Fibroblast of skin of scalp (primary cell): ENCODE measurements at places on chromosomes 11 and 22.

- DNase-seq = no peak
These were observed 41.1 kb downstream of the GRAMD4 start for GRCh38 chr22:46661221-46661851.

- DNase-seq = no peak
These were observed 12.2 kb downstream of the SLC35C1 start for GRCh38 chr11:45817191-45817590.

DNA sequence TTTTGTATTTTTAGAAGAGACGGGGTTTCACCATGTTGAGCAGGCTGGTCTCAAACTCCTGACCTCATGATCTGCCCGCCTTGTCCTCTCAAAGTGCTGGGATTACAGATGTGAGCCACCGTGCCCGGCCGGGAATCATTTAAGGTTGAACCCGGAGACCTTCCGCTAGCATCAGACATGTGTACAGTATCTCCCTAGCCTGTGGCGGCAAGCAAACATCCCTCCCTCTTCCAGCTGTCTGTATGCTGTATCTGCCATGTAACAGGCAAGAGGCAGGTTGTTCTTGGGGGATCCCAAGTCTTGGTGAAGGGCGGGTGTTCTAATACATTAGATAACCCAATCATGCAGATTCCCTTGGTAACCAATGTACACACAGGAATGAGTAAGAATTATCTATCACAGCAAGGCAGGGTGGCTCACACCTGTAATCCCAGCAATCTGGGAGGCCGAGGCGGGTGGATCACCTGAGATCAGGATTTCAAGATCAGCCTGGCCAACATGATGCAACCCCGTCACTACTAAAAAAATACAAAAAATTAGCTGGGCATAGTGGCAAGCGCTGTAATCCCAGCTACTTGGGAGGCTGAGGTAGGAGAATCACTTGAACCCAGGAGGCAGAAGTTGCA lies 58.1 kb upstream of the RBFOX2 start:
- no peak for DNase-seq

DNA sequence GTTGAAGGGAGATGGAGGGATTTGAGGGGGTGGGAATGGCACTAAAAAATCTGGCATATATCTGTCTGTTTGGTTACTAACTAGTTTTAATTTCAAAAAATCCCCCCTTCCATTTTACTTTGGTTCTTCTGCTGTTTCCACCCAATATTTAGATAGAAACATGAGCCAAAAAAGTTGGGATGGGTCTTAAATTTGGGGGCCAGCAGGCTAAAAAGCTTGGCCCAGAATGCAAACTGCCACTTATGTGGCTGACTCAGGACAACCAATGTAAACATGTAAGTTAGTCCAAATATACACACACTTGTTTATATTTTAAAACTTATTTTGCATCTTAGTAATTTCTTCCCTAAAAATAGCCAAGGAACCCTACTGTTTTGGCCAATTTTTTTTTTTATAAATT lies 35.7 kb downstream of the LGR4 start:
- DNase-seq = no peak

DNA sequence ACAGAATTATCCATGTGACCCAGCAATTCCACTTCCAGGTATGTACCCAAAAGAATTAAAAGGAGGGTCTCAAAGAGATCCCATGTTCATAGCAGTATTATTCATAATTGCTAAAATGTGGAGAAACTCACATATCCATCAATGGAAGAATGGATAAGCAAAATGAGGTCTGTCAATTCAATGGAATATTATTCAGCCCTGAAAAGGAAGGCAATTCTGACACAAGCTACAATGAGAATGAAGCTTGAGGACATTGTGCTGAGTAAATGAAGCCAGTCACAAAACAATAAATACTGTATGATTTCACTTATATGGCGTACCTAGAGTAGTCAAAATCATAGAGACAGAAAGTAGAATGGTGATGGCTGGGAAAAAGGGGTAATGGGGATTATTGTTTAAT lies 19.4 kb upstream of the EMID1 start:
- DNase-seq = no peak

GRCh38 chr22:23789121-23789520 lies 2.4 kb downstream of the SMARCB1 start:
- DNase-seq = no peak

DNA sequence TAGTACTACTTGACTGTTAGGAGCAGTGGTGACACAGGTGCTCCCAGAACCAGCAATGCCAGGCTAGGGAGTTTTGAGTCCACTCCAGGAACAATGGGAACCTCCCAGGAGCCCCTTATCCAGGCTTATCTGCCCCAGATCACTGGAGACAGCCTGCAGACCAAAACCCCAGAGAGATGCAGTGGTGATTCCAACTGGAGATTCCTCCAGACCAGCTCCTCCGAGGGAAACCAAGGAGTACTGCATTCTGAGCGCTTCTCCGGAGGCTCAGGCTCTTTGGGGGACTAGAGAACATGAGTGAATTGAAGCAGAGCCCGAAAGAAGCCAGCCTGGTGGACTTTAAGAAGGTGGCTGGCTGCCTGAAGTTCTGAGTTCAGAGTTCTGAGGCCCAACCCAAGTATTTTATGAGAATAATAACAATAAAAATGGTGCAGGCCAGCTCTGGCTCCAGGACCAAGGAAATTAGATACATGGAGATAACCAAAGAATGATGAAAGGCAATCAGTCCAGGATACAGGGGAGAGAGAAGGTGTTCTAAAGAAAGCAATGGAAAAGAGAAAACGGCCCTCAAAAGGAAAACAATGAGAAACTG lies 1.3 kb upstream of the TMEM25 start:
- no peak for DNase-seq

DNA sequence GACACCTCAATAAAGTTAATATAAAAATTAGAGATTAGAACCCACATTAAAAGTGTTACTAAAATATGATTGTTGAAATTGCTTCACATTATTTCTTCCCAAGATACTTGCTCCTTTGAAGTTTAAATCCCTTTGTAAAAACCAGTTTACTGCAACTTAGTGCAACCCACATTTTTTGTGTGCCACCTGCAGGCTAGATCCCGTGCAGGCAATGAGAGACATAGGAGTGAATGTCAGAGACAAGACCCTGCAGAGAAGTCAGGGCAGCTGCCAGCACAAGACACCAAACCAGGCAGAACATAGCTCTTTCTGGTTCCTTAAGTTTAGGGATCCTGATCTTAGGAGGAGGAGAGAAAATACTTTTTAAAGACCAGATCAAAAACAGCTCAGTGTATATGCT lies 142.8 kb upstream of the MTNR1B start:
- no peak for DNase-seq

- DNase-seq = peak; percentile 84
These were observed 2.5 kb upstream of the SEPTIN3 start for GRCh38 chr22:41966607-41967240.

DNA sequence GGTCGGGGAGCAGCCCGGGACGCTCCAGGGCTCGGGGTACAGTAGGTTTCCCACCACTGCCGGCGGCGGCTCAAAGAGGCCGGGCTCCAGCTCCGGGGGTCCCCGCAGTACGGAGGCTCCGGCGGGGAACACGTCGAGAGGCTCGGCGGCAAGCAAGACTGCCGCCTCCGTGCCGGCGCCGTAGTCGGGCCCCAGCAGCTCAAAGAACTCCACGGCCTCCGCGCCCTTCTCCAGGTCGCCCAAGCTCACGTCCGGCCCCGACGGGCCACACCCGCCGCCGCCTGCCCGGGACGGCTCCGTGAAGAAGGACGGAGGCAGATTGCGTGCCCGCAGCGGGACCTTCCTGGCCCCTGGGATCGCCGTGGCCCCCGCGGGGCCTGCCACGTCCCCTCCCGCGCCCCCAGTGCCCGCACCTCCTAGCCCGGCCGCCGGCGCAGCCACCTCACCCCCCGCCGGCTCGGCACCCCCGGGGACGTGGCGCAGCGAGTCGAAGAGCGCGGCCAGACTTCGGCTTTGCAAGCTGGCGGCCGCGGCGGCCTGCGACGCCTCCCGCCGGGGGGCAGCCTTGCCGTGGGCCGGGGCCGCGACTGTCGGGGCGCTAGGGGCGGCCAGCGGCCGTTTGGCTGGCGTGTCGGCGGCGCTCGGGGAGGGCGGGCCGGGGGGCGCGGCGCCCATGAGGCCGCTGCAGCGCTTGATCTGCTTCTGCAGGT lies 775 bp downstream of the FAM181B start:
- DNase-seq = no peak

GRCh38 chr11:70399681-70400112 lies 1.4 kb downstream of the CTTN start:
- DNase-seq = peak; percentile 93

DNA sequence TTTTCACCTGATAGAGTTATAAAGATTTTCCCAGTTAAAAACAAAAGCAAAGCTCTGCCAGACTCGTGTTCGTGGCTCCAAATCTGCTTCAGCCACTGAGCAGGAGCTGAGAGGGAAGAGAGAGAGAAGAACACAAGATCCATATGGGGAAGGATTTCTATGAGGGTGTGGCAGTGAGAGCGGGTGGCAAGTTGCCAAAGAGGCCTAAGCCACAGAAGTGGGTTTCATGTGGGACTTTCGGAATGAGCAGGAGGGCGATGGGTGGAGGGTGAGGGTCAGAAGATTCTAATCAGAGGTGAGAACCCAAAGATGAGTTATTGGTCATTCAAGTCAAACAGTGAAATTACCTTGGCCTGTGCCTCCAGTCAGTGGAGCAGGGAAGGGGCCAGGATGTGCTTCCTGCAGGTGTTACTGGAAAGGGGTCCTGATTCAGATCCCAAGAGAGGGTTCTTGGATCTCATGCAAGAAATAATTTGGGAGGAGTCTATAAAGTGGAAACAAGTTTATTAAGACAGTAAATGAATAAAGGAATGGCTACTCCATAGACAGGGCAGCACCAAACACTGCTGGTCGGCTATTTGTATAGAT lies 40.5 kb upstream of the TOP3B start:
- DNase-seq = no peak

GRCh38 chr22:30150212-30150611 lies 69.9 kb downstream of the HORMAD2 start:
- DNase-seq = no peak

DNA sequence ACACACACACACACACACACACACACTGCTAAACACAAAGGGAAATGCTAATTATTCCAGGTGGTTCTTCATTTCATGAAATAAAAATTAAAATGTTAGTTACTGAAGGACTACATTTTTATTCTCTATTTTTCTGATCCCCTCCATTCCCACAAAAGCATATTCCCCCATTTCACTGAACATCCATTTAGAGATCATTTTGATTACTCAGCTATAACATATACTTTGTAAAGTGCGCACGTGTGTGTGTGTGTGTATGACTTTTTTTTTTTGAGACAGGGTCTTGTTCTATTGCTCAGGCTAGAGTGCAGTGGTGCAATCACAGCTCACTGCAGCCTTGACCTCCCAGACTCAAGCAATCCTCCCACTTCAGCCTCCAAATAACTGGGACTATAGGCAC lies 42.6 kb downstream of the SLC35F2 start:
- no peak for DNase-seq

DNA sequence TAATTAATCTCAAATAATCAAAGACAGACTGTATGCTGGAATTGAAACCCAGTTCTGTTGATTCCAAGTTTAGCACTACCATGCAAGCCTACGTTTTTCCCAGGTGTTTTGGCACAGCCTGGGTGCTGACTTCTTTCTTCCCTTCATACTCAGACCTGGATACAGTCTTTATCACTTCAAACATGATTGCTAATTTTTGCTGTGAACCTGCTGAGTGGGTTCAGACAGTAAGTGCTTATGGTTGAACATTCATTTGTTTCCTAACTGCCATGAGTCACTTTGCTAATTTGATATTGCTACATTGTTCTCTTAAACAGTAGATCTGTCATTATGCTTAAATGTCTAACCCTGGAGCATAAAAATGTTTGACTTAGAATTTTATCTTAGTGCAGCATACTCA lies 12.2 kb downstream of the PAAF1 start:
- no peak for DNase-seq

GRCh38 chr11:23789938-23790371 lies 706.9 kb upstream of the LUZP2 start:
- peak; percentile 51 for DNase-seq

DNA sequence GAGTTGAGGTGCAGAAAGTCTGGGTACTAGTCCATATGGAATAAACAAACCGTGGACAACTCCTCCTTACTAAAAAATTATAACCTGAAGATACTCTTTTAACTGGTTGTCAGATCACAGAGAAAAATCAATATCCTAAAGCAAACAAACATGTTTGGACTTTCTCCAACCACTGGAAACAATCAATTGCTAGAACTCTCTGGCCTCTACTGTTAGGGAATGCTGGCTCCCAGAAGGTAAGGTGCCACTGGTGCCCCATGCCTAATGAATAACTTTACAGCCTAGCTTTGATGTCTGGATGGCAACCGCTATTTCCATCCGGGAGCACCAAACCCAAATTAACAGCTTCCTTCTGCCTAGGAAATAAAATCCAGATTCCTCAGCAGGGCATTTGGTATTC lies 74.5 kb downstream of the AMBRA1 start:
- DNase-seq = peak; percentile 4

DNA sequence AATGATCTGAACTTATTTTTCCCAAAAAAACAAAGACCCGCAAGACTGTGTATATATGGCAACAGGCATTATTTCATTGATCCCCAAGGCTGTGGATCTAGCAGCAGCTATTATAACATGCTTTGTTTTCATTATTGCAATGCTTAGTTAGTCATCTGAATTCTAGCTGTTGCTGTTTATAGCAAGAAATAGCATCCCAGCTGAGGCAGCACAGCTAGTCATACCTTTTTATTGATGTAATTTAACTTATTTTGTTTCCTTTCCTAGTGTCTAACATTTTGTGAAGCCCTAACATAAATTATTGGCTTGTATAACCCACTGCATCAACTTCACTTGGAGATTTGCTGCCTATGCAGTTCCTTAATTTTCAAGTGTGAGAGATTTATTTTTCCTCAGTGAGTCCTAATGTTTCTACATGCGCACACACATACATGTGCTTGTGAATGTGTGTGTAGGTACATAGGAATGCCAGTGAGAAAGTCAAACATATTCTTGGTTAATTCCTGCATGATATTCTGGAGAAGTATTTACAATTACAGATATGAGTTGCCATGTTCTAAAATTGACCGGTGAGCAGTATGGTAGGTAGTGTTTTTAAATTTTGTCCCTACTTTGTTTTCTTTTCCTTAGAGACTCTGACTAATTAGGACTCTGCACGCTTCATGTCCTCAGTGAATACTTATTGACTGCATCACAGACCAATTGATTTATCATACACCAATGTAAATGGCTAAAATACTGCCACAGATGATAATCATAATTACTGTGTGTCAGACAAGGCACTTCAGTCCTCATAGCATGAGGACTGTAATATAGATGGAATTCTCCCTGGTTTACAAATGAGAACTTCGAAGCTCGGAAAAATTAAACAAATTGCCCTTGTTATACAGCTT lies 119.3 kb downstream of the WNT11 start:
- peak; percentile 61 for DNase-seq

- DNase-seq = no peak
These were observed 149.5 kb downstream of the PGR start for GRCh38 chr11:100980156-100980555.
